ENCODE measurements at places on chromosomes 12 and 14.

- no peak for DNase-seq
Measured at GRCh38 chr14:25050269-25051150, 563 bp upstream of the STXBP6 start.

GRCh38 chr12:95658386-95658785, 107.1 kb upstream of the USP44 start:
- no peak for DNase-seq

GRCh38 chr14:45743884-45744283, 490.9 kb upstream of the MIS18BP1 start:
- DNase-seq: no peak

- DNase-seq: no peak
Measured at GRCh38 chr12:112996501-112996900, 18.2 kb downstream of the OAS2 start.

DNA sequence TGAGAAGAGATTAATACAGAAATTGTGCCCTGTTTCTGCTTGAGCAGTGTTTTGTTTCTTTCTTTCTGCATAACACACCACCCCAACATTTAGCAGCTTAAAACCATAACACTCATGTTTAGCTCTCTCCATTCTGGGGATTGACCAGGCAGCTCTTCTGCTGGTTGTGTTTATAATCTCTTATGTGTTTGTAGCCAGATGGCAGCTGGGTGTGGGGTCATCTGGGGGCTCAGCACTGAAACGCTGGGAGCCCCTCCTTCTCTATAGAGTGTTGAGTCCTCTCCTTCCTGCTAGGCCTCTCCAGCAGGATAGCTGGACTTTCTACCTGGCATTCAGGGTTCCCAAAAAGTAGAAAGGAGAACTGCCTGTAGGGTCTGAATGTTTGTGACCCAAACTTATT, 270.6 kb downstream of the TTC8 start:
- DNase-seq: no peak

Data from NCI-H460 (cell line).